ENCODE measurements at places on chromosomes 7 and 10.

DNA sequence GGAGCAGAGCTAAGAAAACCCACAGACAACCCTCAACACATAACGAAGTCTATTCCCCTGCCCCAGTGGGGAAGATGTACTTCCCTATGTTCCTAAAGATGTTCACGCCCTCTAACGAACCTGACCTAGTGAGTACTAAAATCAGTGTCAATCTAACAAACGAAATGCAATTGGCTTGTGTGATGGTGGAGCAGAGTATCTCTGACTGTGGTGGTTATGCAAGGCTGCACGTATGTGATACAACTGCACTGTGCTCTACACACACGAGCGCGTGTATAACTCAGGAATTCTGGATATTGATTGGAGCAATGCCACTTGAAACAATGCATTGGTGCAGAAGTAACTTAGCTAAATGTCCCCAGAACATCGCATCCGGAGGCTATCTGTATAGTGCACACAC is 1.3 kb downstream of the ANKRD16 start:
- no peak for DNase-seq

- DNase-seq = no peak
Measured at GRCh38 chr7:38276096-38276877, 2.9 kb upstream of the TARP start.

- no peak for DNase-seq
Measured at GRCh38 chr7:111833466-111833865, 271.2 kb upstream of the IMMP2L start.

GRCh38 chr10:33781606-33782395 is 447.3 kb upstream of the NRP1 start:
- DNase-seq = no peak

GRCh38 chr7:112092306-112092705 is 113.9 kb downstream of the DOCK4 start:
- no peak for DNase-seq

DNA sequence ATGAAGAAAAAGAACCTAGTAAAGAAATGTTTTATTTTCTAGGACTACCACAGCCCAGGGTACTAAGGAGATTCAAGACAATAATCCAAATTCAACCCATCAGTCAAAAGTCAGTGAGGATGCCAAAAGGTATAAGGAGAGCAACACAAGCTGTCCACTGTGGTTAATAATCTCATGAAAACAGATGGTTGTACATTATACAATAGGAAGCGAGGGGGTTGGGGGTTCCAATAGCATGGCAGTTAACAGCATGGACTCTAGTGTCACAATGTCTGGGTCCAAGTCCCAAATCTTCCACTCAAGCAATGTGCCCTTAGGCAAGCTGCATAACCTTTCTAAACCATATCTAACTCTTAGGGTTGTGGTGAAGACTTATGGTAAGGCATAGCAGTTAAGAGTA is 35.1 kb downstream of the BRAF start:
- no peak for DNase-seq

DNA sequence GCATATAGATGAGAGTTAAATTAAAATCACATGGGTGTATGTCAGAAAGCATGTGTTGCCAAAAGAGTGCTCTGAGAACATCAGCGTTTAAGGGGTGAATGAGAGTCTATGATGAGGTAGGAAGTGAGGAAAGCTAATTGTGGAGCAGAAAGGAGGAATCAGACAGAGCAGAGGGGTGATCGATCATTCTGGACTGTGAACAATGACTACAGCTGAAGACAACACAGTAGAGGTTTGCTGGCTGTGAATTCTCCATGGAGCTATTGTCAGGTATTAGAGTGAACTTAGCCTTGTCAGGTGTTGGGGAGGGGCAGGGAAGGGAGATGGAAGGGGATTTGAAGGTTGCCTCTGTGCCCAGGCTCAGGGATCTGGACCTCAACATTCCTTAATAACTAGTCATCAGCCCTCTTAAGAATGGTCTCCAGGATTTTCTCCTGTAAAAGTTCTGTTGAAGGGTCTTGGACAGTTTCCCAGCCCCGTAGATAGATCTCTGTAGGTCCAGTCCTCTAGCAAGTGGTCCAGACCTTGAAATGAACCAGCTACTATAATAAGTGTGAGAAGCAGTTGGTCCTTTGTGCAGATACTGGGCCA is 57.1 kb downstream of the KIF5B start:
- no peak for DNase-seq

DNA sequence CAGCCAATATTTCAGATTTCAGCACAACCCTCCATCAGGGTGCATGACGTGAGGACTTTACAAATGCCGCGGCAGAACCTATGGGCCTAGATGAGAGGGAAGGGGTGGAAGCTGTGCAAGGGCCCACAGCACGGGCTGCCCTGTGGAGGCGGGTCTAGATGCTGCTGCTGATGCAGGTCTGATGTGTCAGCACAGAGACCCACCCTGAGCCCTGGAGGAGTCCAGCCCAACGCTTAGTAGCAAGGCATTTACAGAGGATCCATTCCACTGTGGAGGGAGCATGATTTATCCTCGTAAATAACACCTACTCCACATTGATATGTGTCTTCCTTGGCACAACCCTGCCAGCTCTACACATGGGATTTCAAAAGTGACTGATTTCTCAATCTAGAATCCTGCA is 48.5 kb downstream of the MYL10 start:
- no peak for DNase-seq

DNA sequence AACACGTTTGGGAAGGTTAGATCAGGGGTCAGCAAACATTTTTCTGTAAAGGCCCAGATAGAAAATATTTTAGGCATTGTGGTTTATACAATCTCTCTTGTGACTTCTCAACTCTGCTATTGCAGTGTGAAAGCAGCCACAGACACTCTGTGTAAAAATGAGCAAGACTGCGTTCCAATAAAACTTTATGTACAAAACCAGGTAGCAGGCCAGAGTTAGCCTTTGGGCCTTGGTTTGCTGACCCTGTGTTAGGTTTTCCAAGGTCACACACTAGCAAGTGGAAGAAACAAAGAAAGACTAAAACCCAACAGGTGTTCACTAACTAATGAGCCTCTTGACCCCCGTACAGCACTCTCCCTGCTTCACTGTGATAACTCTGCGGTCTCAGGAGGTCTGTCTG is 14.9 kb upstream of the PAXIP1 start:
- no peak for DNase-seq

GRCh38 chr7:141441837-141442627 is 109.2 kb upstream of the AGK start:
- no peak for DNase-seq

- DNase-seq = peak; percentile 10
Measured at GRCh38 chr7:120680985-120681384, 177.0 kb downstream of the TSPAN12 start.

DNA sequence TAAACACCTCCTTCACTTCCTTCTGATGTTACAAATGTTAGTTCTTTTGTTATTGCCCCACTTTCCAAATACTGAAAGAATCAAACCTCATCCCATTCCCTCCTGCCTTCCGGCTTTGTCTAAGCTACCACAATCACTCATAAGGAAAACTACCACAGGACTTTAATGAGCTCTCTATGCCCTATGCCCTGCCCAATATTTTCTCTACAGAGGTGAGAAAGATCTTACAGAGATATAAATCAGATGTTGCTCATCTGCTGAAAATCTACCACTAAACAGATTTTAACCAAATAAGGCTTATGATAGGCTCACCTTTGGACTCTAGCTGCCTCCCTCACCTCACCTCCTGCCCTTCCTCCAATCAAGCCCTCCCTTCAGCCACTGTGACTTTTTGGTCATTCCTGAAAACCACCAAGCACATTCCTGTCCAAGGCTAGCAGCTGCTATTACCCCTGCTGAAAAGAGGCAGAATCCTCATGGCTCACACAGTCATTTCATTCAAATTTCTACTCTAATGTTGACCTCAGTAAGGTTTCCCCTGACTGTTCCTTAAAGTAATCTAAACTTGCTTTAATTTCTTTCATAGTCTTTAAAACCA is 7.7 kb downstream of the ZNF33B start:
- no peak for DNase-seq

DNA sequence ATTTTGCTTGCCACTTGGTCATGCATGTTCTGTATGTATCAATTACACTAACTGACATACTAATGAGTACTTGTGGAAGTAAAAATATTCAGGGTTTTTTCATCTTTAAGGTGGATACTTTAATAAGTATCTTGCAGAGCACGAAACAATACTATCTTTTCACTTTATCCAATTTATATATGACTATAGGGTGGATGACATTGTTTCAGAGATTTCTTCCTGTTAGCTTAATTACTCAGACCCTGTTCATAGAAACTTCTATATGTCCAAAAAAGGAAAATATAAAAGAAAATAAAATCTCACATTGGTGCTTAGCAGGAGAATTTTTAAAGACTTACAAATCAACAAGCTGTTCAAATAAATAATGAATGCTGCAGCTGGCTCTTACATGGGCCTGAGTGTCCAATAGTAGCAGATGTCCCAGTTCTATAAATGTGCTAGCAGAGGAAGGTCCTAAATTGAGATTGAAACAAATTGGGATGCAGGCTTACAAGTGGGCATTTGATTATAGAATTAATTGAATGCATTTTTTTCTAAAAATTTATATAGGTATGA is 91.5 kb upstream of the THSD7A start:
- no peak for DNase-seq

Measured in heart left ventricle (tissue), 16 donors.